ENCODE measurements at places on chromosomes 13 and 19.

DNA sequence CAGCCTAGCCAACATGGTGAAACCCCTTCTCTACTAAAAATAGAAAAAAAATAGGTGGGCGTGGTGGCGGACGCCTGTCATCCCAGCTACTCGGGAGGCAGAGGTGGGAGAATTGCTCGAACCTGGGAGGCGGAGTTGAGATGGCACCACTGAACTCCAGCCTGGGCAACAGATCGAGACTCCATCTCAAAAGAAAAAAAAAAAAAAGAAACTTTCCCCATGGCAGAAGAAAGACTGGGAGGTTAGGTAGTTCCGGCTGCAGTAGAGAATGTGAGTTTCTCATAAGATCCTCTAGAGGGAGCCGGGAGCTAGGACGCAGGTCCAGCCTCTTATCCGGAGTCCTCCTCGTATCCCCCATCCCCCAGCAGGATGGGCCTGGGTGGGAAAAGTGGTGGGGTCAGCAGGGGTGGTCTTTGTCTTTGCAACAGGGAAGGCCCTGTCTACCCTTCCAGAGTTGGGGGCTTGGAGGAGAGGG, 13.2 kb upstream of the CREB3L3 start:
- no peak for DNase-seq

GRCh38 chr19:34664168-34664567, 12.8 kb downstream of the SCGB2B2 start:
- DNase-seq: no peak

DNA sequence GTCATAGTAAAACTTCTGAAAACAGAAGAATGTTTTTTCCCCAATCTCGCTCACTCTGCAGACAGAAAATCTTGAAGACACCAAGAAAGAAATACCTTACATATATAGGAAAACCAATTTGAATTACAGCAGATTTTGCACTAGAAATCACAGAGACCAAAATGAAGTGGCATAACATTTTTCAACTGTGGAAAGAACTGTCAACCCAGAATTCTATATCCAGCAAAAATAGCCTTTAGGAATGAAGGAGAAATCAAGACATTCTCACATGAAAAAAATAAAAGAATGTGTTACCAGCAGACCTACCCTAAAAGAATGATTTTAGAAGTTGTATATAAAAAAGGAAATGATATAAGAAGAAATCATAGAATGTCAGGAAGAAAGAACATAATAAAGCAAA, 28.7 kb downstream of the CCDC122 start:
- DNase-seq: no peak

- no peak for DNase-seq
Observed at GRCh38 chr13:64529874-64530485, 2700.2 kb downstream of the PCDH9 start.

- DNase-seq: no peak
Observed at GRCh38 chr19:33304760-33305647, 2.7 kb upstream of the CEBPA start.
